ENCODE measurements at places on chromosomes 5 and 9.

DNA sequence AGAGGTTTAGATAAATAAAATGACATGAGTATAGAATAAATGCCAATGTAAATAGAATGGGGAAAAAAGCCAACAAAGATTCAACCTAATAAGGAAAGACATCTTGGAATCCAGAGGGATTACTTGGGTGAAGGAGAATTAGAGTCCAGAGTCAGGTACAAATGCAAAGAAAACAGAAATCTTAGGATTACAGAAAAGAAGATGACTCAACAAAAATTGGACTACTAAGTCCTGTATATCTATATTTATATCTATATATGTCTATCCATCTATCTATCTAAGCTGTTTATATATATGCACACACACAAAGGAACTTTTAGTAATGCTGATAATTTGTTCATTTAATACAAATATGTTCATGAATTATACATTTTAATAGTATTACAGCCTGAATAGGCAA lies 27.6 kb downstream of the FAM174A start:
- no peak for DNase-seq

- no peak for DNase-seq
Observed at GRCh38 chr5:108028412-108028811, 353.5 kb downstream of the FBXL17 start.

DNA sequence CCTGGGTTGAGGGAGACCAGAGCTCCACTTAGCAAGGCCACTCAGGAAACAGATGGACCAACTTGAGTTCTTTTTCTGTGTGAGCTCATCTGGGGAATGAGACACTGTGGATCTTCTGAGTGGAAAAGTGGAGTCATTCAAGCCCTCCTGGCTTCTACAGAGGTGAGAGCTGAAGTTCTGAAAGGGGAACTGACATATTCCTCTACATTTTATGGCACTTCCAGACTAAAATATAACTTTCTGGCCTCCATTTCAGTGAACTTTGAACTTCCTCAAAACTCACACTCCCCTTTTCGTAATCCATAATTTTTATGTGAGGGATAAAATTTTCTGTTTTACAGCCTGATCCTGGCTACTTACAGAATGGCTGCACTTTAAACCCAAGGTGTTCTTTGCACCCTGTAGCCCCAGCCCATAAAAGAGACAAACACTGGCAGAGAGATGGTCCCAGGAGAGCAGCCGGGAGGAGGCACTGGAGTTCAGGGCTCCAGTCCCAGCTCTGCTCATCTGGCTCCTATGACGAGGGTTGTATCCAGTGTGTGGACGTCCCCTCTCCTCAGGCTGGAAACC lies 10.8 kb downstream of the SPAAR start:
- DNase-seq, result no peak

GRCh38 chr9:18666986-18667772 lies 193.2 kb downstream of the ADAMTSL1 start:
- DNase-seq, result no peak

GRCh38 chr9:88076286-88077070 lies 61.8 kb downstream of the SPATA31C2 start:
- DNase-seq, result peak; percentile 84

GRCh38 chr9:114789006-114789405 lies 16.8 kb downstream of the TNFSF15 start:
- DNase-seq, result no peak

DNA sequence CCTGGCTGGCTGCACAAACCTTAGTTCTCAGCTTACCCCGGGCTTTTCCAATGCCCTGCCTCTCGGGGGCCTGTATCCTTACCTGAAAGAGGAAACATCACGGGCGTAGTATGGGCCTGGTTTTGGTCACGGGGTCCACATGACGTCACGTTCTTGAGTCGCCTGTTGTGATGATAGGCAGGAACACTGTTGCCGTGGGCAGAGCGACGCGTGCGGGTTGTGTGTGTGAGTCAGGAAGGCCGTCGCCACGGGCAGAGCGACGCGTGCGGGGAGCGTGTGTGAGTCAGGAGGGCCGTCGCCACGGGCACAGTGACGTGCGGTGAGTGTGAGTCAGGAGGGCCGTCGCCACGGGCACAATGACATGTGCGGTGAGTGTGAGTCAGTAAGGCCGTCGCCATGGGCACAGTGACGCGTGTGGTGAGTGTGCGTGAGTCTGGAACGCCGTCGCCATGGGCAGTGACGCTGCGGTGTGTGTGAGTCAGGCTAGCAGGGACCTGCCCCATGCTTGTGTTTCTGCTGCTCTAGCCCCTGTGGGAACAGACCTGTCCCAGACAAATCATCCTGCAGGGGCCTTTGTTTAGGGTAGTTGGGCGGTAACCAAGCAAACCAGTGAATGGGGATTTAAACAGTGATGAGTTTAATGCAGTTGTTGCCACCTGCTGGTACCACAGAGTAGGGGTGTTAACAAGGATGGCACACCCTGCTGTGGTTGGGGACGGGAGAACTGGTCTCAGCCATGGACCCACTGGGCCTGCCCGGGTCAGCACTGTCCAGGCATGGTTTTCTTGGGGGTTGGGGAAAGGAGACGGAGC lies 19.8 kb downstream of the TRIP13 start:
- no peak for DNase-seq

Data from heart left ventricle (tissue), 16 donors.